ENCODE measurements at places on chromosomes 2 and 18.

DNA sequence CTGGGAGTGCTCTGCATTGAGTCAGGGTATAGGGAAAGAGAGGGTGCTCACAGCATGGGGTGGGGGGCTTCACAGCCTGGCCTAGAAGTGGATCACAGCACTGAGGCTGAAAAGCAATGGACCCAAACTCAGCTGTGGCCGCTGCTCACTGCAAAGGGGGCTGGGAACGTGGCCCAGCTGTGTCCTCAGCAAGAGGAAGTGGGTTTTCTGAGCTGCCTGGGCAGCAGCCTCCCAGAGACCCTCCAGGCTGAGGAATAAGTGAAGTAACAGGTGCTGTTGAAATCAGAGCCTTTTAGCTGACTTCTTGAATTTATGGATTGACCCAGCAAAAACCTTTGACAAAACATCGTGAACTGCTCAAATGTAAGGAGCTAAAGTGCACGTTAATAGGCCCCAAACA is 35.2 kb downstream of the PTGR3 start:
- no peak for DNase-seq

GRCh38 chr2:57291209-57291608 is 755.4 kb upstream of the VRK2 start:
- DNase-seq: no peak

DNA sequence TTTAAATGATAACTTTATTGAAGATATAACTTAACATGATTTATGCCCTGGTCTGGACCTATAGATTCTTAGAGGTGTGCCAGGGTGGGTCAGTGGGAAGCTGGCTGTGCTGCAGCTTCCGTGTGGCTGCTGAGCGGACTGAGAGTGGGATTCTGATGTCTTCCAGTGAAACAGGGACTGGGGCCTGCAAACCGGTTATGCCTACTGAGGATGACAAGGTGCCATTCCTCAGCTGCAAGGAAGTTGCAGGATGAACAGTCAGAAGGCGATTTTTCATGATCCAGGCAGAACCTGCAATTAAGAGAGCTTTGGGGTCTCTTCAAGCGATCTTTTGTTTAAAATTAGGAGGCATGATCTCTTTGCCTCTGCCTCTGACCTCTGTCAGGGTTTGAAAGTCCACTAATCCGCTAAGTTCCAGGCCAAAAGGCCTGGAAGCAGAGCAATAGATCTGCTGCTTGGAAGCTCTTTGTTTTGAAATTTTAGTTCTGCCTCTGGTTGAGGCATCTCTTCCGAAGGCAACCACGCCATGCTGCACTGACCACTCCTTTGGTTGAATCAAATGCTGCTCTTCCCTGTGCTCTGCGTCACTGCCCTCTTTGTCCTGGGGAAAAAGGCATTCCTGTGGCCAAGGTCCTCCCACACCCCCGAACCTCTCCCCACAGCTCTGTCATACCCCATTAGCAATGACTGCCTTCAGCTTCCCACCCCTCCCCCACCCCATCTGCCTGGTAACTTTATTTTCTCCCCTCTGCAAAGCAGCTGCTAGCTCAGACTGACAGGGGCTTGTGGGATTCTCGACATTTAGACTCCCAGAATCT is 2.0 kb downstream of the TMEM169 start:
- DNase-seq: peak; percentile 24

- DNase-seq: peak; percentile 93
Measured at GRCh38 chr2:70301344-70302194, at the start of gene FAM136A. Gene FAM136A (minus strand): TSS chr2:70302067. CDS start chr2:70302011, 56 bp downstream.

DNA sequence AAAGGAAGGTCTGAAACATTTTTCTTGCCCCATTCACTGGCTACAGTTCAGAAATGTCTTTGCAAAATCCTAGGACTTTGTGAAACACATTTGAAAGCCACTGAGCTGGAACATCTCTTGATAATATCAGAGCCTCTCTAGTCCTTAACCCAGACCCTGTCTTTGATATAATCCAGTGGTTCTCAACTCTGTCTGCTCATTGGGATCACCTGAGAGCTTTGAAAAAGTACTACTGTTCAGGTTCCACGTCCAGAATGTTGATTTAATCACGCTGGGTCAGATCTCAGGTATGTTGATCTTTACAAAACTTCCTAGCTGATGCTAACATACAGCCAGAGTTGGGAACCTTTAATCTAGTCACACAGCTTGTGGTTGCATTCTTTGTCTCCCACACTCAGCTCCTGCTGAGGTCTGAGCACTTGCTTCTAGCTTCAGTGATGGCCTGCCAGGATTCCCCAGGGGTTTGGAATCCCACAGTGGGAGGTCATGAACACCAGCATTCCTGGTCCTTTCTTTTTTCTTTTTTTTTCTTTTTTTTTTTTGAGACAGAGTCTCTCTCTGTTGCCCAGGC is 262.7 kb downstream of the SETBP1 start:
- no peak for DNase-seq

GRCh38 chr2:68764806-68765311 is 30.2 kb downstream of the ARHGAP25 start:
- no peak for DNase-seq

DNA sequence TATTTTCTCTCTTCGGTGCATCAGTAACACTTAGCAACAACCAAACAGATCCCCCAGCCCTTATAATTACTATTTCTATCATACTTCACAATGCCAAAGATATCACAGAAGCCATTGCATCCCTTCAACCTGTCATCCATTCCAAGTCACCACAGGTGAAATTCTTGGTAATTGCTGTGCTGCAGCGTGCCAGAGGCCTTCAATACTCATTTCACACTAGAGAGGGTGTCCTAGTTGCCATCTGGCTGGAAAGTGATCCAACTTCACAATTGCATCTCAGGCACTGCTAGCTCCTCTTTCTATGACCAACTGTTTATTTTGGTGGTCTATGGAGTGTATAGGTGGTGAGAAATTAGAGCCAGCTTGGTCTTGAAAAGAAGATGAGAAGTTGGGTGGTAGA is 131.2 kb downstream of the NUP35 start:
- DNase-seq: no peak

GRCh38 chr2:170180031-170180566 is 2.2 kb downstream of the MYO3B start:
- DNase-seq: no peak

GRCh38 chr2:240374085-240374907 is 61.2 kb upstream of the GPC1 start:
- no peak for DNase-seq

GRCh38 chr2:18704276-18704675 is 114.9 kb upstream of the NT5C1B start:
- DNase-seq: no peak

GRCh38 chr2:221997683-221998082 is 301.1 kb downstream of the PAX3 start:
- no peak for DNase-seq

- DNase-seq: no peak
Measured at GRCh38 chr2:15660491-15661294, 69.0 kb downstream of the DDX1 start.

- DNase-seq: no peak
Measured at GRCh38 chr2:46794693-46795317, 120.8 kb downstream of the MCFD2 start.

- DNase-seq: peak; percentile 71
Measured at GRCh38 chr2:174593574-174594203, 3.9 kb downstream of the WIPF1 start.

DNA sequence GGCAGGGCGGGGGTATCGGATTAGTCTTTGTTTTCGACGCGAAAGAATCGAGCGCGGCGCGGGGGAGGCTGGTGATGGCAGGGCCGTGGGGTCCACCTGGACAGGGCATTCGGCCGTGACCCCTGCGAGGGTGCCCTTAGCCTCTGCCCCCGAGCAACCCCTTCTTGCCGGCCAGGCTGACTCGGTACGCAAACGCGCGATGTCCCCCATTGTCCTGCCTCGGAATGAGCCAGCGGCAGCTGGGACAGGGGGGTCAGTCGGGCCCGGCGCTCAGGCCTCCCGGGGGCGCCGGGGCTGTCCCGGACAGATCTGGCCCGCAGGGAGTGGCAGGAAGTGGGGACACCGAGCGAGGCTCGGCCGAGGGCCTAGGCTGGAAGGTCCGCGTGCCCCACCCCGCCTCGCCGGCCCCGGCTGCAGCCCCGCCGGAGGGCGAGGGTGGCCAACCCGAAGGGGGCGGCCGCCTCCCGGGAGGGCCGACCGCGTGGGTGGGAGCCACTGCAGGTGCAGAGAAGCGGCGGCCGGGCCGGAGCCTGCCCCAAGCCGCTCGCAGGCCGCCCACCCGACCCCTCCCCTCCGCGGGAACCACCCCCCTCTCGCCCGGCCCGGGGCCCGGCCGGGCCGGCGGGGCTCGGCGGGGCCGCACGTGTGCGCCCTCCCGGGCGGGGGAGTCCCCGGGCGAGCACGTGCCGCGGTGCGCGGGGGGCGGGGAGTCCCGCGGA is at the start of gene TET3:
TSS of gene TET3 (plus strand) at position 708 of the 719 bp plus-strand sequence. CDS start 1,494 bp downstream, outside the sequence.
- peak; percentile 70 for DNase-seq

DNA sequence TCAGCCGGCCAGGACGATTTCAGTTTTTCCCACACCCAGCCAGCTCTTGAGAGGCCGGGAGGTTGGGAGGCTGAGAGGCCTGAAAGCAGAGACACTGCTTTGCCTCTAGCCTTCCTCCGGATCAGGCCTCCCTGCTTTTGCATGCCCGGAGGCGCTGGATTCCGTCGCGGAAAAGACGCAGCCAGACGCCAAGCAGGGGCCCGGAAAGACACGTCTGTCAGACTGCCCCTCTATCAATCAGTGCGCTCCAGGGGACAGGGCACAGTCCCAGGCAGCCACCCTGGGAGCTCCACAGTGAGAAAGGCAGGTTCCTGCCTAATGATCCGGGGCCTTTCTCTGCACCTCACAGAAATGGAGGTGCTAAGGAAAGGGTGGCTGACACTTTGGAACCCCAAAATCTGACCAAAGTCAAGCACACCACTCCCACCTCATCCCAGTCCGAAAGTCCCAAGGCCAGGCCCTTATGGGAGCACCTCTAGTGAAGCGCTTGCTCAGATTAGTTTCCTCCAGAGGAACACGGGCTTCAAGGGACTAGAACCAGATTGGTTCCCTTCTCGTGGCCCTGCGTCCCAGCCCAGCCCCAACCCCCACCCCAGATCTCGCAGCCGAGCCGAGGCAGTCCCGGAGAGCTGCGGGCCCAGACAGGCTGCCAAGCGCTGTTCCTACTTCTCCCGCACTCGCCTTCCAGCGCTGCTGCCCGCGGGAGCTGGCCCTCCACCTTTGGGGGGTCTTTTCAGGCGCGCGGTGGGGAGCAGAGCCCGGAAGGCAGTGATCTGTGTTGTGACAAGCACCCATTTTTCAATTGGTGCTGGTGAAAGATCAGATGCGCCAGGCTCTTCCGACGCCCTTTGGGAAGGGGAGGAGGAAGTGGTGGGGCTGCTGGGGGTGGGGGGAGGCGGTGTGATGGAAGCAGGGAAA is 5.0 kb downstream of the DLX1 start:
- no peak for DNase-seq

DNA sequence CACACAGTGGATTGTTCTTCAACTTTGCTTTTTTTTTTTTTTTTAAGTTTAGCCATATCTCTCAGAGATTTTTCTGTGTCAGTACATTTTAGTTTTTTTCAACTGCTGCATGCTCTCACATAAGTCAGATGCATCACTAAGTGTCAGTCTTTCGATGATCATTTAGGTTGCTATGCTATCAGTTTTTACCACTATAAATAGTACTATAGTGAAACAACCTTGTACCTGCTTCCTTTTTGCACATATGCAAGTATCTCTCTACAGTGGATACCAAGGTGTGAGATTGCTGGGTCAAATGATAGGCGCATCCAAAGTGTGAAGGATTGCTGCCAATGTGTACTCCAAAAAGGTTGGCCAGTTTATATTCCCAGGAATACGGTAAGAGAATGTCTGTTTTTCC is 33.5 kb upstream of the MAP4K3 start:
- DNase-seq: no peak

DNA sequence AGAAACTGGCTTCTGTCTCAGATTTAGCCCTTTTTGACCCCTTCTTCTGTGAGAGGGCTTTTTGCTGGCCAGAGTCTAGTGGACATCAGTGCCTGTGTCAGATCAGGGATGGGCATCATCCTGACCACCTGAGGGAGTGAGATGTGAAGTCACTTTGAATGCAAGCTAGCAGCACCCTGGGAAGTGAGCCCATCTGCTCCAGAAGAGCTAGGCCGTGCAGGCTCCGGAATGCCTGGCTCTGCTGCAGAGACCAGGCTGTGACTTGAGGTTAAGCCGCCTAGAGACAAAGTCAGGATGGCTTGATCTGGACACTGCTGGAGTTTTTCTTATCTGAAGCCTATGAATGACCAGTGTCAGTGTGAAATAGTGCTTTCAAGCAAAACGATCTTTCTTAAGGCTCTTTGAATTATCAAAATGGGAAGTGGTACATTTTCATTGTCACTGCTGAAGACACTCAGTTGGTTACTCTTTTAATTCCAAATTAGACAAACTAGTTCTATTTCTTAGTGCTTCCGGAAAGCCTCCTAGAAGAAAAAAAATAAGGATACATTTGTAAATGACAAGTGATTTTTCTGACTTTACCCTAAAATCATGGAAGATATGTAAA is 20.8 kb downstream of the DGUOK start:
- no peak for DNase-seq

GRCh38 chr2:156396126-156396525 is 40.1 kb upstream of the GPD2 start:
- DNase-seq: no peak

DNA sequence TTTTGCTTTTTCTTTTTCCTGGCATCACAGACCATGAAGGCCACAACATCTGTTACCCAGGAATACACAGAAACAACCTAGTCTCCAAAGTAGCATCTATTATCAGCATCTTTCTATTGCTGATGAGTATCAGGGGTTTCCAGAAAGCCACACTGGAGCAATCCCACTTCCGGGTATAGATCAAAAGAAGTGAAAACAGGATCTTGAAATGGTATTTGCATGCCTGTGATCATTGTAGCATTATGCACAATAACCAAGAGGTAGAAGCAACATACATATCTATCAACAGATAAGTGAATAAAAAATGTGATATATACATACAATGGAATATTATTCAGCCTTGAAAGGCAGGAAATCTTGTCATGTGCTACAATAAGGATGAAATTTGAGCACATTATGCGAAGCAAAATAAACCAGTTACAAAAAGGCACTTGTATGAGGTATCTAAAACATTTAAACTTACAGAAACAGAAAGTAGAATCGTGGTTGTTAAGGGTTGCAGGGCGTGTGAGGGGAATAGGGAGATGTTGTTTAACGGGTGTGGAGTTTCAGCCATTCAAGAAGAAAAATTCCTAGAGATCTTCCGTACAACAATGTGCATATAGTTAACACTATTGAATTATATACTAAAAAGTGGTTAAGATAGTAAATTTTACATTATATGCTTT is 115.1 kb downstream of the KCNE4 start:
- DNase-seq: no peak

DNA sequence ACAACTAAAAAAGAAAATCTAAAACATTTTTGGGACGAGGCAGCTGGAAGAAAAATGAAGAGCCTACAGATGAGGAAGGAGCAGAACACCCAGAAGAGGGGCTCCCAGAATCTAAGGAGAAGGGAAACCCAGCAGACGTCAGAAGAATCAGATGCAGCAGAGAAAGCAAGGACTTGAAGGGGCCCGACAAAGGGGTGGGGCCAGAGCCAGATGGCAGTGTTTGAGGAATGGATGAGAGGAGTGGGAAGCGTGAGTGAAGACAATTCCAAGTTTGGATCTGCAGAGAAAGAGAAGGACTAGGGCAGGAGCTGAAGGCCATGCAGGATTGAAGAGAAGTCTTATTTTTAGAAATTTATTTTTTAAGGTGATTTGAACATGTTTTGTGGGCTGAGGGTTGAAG is 19.3 kb downstream of the PTMA start:
- no peak for DNase-seq

GRCh38 chr2:33633315-33633714 is 34.2 kb upstream of the FAM98A start:
- no peak for DNase-seq

Data from stimulated activated naive CD8-positive, alpha-beta T cell treated with anti-CD3 and anti-CD28 coated beads, Interleukin-15, Interleukin-2, amounts not matched to agents 100 U/mL and 50 U/mL, for 24 hours (primary cell).